Suppressor macrophage treated with lipopolysaccharide for 1 hour (primary cell): ENCODE measurements at places on chromosomes 13 and 19.
A peak's percentile ranks its signal among the peaks of the same experiment; 100 is the strongest.

GRCh38 chr13:90792335-90792734 is 555.2 kb upstream of the MIR17HG start:
- no peak for DNase-seq

DNA sequence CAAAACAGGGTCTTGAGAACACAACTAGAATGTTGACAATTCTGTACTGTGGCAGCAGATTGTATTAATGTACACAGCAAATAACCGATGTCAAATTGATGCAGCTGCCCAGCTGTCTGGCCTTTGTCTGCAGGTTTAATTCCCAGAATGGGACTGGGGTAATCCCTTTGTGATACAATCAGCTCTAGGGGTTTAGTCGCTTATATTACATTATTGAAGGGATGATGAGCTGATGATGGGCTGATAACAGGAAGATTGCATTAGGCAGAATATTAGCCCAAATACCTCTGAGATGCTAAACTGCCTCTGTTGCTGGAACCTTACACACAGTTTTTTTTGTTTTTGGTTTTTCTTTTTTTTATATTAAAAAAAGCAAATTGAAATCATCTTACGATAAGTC is 265.0 kb downstream of the RBM26 start:
- no peak for DNase-seq

GRCh38 chr19:944171-944567 is 18.3 kb downstream of the ARID3A start:
- no peak for DNase-seq

- DNase-seq = peak; percentile 27
Observed at GRCh38 chr19:38869160-38869835, 8.8 kb downstream of the RINL start.
